Mucosa of gallbladder (tissue), 1 donor: ENCODE measurements at places on chromosomes 7 and 10. TPM values are rescaled to one million over a fixed set of nuclear protein-coding genes. Genes with fewer than 3 reads are reported as not detected.

The RHOBTB1 gene
- total RNA-seq, result 16.8 TPM

The PLCE1 gene
- 3.5 TPM for total RNA-seq

The NKX1-2 gene
- 0.09 TPM for total RNA-seq

The GRID2IP gene
- 0.86 TPM for total RNA-seq

The SPDYE16 gene
- total RNA-seq, result not detected

The TRIM50 gene
- total RNA-seq, result 1.3 TPM

The GALNT17 gene
- 1.7 TPM for total RNA-seq

The CUBN gene
- 0.92 TPM for total RNA-seq

The SPACDR gene
- 1.2 TPM for total RNA-seq

The MRPL32 gene
- total RNA-seq, result 41.0 TPM

The GRM8 gene
- total RNA-seq, result 8.0 TPM

The CLRN3 gene
- total RNA-seq, result 40.8 TPM

The NPSR1 gene
- total RNA-seq, result not detected

The ATOH7 gene
- not detected for total RNA-seq

The PNLIPRP2 gene
- total RNA-seq, result 1.2 TPM
